Skin of body (tissue), 3 donors: ENCODE measurements at places on chromosomes 3 and 15.

- peak; percentile 71 for DNase-seq
These were observed 209.8 kb downstream of the GAP43 start for GRCh38 chr3:115833074-115833473.

- DNase-seq = peak; percentile 83
These were observed 289.2 kb downstream of the ROBO2 start for GRCh38 chr3:77329116-77329515.

GRCh38 chr15:71542836-71543235, 267.5 kb upstream of the NR2E3 start:
- no peak for DNase-seq

- no peak for DNase-seq
These were observed 181.0 kb upstream of the CBLB start for GRCh38 chr3:106049821-106050220.
